ENCODE measurements at places on chromosomes 3 and 15.

DNA sequence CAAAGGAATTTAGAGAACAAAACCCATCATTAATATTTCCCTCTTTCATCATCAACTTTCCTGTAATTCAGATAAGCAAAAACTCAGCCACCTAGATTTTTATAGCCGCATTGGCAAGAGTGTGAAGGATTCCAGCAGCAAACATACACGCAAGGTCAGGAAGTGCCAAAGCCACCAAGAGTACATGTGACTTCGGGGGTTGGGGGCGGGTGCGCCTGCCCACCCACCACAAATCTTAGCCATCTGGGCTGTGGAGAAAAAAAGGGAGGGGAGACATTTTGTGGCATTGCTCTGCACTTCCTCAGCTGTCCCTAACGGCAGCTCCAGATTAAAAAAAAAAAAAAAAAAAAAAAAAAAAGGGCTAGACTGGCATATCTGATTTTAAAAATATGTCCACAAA, 148.4 kb downstream of the TNIK start:
- no peaks in the 10 kb centered on the region for H3K4me1 ChIP-seq
- H3K4me3 ChIP-seq: no peak overlapping the region
- DNase-seq: no peak
- no peaks in the 10 kb centered on the region for H3K36me3 ChIP-seq
- H3K27ac ChIP-seq: no peak overlapping the region
- H3K27me3 ChIP-seq: no peaks in the 10 kb centered on the region

GRCh38 chr3:40624189-40624769, 99.5 kb downstream of the ZNF621 start:
- H3K4me1 ChIP-seq: no peaks in the 10 kb centered on the region
- no peak overlapping the region for H3K4me3 ChIP-seq
- no peaks in the 10 kb centered on the region for H3K27me3 ChIP-seq
- H3K36me3 ChIP-seq: no peaks in the 10 kb centered on the region
- no peak for DNase-seq

DNA sequence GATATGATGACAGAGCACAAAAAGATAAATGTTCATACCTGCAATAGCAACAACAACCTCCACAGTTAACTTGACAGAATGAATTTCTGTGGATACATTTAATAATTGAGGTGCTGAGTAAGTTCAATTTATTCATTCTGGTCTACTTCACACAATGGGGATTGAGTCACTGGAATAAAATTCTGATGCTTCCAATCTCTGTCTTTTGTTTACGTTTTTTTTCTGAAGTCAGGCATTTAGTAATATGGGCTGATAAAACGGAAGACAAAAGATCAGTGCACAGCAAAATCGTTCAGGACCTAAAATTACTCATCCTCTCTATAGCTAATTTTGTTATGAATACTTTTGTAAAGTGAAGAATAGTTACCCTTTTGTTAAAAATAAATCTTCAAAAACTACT, 565.9 kb upstream of the CCDC54 start:
- H3K27ac ChIP-seq: no peak overlapping the region
- H3K36me3 ChIP-seq: no peaks in the 10 kb centered on the region
- DNase-seq: no peak
- no peaks in the 10 kb centered on the region for H3K27me3 ChIP-seq
- no peaks in the 10 kb centered on the region for H3K4me1 ChIP-seq
- no peak overlapping the region for H3K4me3 ChIP-seq

DNA sequence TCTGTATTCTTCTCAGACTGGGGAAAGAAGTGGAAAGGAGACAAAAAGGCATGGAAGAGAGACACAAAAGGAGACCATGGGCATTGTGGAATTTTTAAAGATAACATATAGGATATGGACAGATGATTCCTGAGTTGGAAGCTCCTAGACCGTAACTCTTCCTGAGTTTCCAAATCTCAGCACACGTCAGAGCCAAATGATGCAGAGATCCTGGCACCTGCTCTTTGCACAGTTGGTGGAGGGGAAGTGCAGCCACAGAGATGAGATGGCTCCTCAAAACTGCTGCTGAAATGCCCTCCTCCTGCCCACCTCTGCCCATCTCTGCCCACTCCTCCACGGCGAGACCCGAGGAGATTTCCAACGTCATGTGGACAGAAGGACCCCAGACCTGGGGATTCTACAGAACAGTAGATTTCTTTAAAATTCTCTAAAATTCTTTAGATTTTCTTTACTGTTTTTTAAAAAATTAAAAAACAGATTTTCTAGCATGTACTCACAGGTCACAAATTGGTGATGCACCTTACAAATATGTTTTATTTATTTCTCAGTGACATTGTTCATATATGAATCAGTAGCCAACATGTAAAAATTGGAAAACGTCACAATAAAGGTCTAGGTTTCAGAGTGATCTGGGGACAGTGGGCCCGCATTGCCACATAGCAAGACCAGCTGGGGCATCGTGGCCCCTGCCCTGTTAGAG, 8.1 kb downstream of the CPN2 start:
- no peak for DNase-seq
- no peaks in the 10 kb centered on the region for H3K4me1 ChIP-seq
- no peak overlapping the region for H3K27ac ChIP-seq
- H3K36me3 ChIP-seq: no peaks in the 10 kb centered on the region
- no peak overlapping the region for H3K4me3 ChIP-seq
- H3K27me3 ChIP-seq: no peaks in the 10 kb centered on the region

DNA sequence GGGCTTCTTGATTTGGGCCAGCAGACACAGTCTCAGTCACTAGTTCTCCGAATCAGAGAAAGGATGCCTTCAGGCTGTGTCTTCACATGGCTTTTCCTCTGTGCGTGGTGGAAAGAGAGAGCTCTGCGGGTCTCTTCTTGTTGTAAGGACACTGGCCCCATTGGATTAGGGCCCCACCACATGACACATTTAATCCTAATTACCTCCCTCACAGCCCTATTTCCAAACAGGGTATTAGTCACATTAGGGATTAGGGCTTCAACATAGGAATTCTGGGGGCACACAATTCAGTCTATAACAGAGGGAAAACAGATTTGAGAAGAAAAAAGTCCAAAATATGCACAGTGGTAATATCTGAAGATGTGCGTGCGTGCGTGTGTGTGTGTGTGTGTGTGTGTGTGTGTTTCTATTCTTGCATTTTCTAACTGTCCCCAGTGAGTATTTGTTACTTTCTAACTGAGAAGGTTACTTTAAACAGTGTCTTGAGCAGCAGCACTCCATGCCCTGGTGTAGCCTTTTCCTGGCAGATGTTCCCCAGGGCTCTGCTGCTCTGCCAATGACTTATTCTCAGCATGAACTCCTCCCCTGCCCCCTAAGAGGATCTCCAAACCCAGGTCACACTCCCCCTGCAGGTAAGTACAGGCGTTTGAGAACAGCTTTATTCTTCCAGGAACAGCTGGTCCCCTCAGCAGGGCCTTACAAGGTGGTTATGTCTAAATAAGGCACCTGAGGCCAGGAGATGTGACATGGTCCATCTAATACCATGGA, 72.9 kb downstream of the RPL39L start:
- H3K4me3 ChIP-seq: no peak overlapping the region
- H3K4me1 ChIP-seq: peaks cover 10% of the 10 kb centered on the region

DNA sequence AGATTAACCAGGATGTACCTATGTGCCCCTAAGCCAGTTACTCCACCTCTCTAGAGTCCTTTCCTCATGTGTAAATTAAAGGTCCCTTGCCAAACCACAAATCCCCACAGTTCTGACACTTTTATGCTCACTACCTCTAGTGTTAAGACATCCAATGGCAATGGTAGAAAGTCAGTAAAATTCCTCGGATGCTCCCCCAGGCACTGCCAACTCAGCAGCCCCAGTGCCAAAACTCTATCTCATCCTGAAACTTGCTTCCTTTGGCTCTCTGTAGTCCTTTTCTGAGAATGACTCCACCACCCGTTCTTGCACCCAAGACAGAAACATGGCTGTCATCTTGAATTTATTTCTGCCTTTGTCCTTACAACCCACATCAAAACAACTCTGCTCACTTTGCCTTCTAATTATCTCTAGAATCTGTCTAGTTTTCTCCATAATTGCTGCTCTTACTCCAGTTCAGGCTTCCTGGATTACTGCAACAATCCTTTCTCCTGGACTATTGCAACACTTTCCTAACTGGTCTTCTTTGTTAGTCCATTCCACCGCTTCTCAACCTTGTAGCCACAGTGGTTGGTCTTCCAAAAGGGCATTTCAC, 41.6 kb downstream of the MB21D2 start:
- H3K4me1 ChIP-seq: no peaks in the 10 kb centered on the region
- no peaks in the 10 kb centered on the region for H3K36me3 ChIP-seq
- no peak overlapping the region for H3K27ac ChIP-seq
- H3K27me3 ChIP-seq: no peaks in the 10 kb centered on the region

DNA sequence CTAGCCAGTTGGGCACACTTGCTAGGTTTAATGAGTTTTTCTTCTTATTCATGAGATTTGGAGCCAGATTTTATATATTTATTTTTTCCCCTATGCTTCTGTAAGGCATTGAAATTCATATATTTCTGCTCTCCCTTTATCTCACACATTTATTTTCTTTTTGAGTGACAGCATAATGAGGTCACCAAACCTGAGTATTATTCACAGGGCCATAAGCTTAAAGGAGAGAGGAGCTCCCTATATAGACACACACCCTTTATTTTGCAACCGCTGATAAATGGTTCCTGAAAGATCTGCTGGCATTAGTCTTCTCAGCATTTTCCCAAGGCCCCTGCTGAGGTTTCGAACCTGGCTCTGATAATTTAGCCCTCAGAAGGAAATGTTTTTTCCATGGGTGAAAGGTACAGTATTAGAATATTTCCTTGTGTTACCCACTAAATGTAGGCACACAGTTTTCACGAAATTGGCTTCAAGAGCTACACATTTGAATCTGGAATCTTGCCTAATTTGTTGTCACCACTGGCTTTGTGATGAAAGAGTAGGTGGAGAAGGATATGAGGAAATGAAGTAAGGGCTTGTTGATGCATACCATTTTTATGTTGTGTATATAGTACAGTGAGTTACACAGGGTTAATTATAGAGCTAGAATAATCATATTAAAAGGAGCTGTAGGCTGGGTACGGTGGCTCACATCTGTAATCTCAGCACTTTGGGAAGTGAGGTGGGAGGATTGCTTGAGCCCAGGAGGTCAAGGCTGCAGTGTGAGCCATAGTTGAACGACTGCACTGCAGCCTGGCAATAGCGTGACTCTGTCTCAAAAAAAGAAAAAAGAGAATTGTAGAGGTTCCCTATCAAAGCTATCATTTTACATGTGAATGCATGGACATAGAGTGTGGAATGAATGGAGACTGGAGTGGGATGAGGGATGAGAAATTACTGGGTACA, 6.5 kb downstream of the KLHL18 start:
- H3K27me3 ChIP-seq: no peaks in the 10 kb centered on the region
- no peak for DNase-seq
- H3K27ac ChIP-seq: no peak overlapping the region
- H3K36me3 ChIP-seq: no peaks in the 10 kb centered on the region
- peaks cover 4% of the 10 kb centered on the region for H3K4me1 ChIP-seq

- H3K27ac ChIP-seq: no peak overlapping the region
- H3K4me1 ChIP-seq: no peaks in the 10 kb centered on the region
- no peaks in the 10 kb centered on the region for H3K36me3 ChIP-seq
- no peaks in the 10 kb centered on the region for H3K27me3 ChIP-seq
These were observed 125.4 kb upstream of the MME start for GRCh38 chr3:154954757-154955156.

DNA sequence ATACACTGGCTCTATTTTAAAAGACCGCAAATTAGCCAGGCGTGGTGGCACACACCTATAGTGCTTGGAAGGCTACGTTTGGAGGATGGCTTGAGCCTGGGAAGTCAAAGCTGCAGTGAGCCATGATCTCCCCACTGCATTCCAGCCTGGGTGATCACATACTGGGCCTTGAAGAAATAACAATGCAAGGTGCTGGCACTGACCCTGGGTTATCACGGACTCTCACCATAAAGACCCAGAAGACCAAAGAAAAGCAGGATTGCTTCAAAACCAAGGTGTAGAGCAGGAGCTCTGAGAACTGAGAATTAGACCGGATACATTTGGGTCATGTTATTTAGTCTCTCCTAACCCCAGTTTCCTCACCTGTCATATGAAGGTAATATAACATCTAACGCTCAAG, 14.8 kb downstream of the PIK3R4 start:
- H3K27ac ChIP-seq: no peak overlapping the region
- no peak for DNase-seq
- no peaks in the 10 kb centered on the region for H3K27me3 ChIP-seq
- H3K36me3 ChIP-seq: no peaks in the 10 kb centered on the region
- no peaks in the 10 kb centered on the region for H3K4me1 ChIP-seq
- no peak overlapping the region for H3K4me3 ChIP-seq

DNA sequence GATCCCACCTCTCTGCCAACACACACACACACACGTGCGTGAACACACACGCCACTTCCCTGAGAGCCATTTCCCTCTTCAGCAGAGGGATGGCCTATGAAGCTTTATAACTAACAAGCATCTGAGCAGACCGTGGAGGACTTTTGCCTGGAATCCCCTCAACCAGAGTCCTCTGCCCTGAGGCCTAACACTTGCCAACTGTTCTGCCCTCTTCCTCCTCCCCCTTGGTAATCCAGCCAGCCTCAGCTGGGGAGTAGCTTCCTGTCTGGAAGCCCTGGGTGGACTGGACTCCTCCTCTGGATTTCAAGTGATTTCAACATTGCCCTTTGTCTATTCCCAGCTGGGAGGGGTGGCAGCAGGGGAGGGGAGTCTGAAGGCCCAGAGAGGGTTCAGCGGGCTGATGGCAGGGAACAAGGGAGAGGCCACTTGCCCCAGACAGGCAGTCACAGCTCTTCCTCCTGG, 68.4 kb upstream of the HACD2 start:
- no peaks in the 10 kb centered on the region for H3K36me3 ChIP-seq
- no peaks in the 10 kb centered on the region for H3K4me1 ChIP-seq
- no peak overlapping the region for H3K4me3 ChIP-seq
- peak; percentile 70 for DNase-seq
- no peaks in the 10 kb centered on the region for H3K27me3 ChIP-seq
